ENCODE measurements at places on chromosomes 2 and 18. TPM values are rescaled to one million over a fixed set of nuclear protein-coding genes. Genes with fewer than 3 reads are reported as not detected.

The POTEI gene
- total RNA-seq = not detected

The SERPINB4 gene
- total RNA-seq = not detected

The ALPG gene
- total RNA-seq = under 0.01 TPM

The TRIM43 gene
- not detected for total RNA-seq

The RTKN gene
- total RNA-seq = 18.6 TPM

The PCARE gene
- total RNA-seq = under 0.01 TPM

The FIGN gene
- total RNA-seq = under 0.01 TPM

The CYRIA gene
- 4.0 TPM for total RNA-seq

The DSG2 gene
- 16.7 TPM for total RNA-seq

The FSIP2 gene
- 1.1 TPM for total RNA-seq

The ABCB11 gene
- 0.27 TPM for total RNA-seq

The SLC16A14 gene
- total RNA-seq = 3.8 TPM

The PPP1R1C gene
- total RNA-seq = not detected

The CAPN13 gene
- under 0.01 TPM for total RNA-seq

The DNAH6 gene
- total RNA-seq = 0.54 TPM

The AQP4 gene
- not detected for total RNA-seq

The ZNF532 gene
- 7.3 TPM for total RNA-seq

The SPP2 gene
- total RNA-seq = not detected

The DLX1 gene
- not detected for total RNA-seq

The LIMS3 gene
- total RNA-seq = 0.27 TPM

The PREB gene
- total RNA-seq = 55.2 TPM

The HOXD12 gene
- total RNA-seq = not detected

The BCL2 gene
- total RNA-seq = 11.8 TPM

The RUFY4 gene
- total RNA-seq = 1.1 TPM

The SCN9A gene
- total RNA-seq = 29.9 TPM

The SPAST gene
- total RNA-seq = 14.5 TPM

The KCNG3 gene
- total RNA-seq = under 0.01 TPM

The COLEC11 gene
- total RNA-seq = not detected

The DARS1 gene
- 57.6 TPM for total RNA-seq

The NEU2 gene
- not detected for total RNA-seq

The PPP4R1 gene
- total RNA-seq = 73.5 TPM

The GTF2A1L gene
- total RNA-seq = not detected

The AP1S3 gene
- total RNA-seq = 0.81 TPM

The MEP1B gene
- total RNA-seq = not detected

The PLEKHA3 gene
- total RNA-seq = 4.8 TPM

The GREB1L gene
- total RNA-seq = not detected
